ENCODE measurements at places on chromosomes 16 and 17.
A peak's percentile ranks its signal among the peaks of the same experiment; 100 is the strongest.

DNA sequence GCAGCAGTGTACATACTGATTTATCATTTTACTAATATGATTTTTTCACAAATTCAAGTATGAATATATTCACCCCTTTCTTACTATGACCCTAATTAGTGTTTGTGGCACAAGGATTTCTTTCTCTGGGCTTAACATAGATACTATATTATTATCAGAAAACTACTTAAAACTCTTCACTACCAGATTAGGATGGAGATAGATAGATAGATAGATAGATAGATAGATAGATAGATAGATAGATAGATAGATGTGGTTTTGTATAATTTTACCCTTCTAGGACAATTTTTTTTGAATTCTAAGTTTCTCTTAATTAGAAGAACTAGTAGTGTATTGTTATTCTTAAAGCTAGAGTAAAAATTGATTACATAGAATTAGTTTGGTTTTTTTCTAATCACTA, 49.6 kb downstream of the VMP1 start:
- no peak for DNase-seq

GRCh38 chr16:87585442-87586200, 16.7 kb upstream of the JPH3 start:
- DNase-seq: no peak

DNA sequence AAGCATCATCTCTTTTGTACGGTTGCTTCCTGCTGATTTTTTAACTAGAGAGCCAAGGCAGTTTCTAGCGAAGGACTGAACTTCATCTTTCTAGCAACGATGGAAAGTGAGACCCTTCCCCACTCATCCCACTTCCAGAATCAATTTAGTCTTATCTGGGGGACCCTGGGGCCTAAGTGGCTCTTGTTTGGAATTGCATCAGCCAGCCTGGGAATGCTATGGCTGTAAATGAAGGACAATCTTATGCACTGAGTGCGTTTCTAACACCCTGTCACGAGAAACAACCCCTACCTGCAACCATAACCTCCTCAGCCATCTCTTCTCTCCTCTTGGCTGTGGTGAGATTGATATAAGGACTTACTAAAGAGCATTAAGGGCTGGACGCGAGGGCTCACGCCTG, 64.8 kb downstream of the ERCC4 start:
- no peak for DNase-seq

- no peak for DNase-seq
Measured at GRCh38 chr17:63086483-63087185, 120.6 kb downstream of the TANC2 start.

DNA sequence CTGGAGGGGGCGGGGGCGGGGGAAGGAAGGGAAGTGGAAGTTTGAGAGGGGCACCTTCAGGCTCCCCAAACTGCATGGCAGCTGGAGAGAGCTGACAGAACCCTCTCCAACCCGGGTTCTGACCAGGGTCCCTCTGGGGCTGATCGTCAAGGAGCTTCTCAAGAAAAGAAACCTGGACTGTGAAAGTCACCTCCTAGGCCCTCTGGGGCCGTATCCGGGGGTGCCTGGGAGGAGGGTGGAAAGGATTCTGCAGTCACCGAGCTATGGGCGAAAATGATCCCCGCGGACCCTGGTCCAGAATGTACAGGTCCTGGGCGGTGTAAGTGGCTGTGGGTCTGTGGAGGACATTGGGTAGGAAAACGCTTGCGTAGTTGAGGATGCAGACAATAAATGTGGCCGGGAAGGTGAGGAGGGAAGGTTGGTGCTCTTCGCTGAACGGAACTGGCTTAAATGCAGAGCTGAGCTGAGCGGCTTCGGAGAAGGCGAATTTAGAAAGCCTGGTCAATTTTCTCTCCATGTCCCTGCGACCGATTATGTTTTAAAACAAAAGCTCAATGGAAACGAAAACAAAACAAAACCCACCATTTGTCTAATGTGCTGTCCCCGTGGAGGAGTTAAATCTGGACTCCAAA, 3.6 kb upstream of the LHX1 start:
- DNase-seq: no peak

DNA sequence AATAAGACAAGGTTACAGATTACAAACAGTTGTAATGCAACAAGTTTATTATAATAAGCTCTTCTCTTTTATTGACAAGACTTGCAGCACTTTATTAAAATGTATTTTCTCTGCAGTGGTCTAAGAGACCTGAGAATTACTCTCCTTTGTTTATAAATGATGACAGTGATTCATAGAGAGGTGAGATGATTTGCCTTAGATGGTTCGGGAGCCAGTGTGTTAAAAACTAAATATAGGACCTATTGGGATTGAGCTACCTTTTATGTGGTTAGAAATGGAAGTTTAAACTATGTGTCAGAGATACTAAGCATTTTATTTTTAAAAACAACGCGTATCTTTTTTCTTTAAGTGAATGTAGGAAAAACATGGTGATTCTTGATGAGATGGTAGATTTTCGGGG, 2.9 kb upstream of the KRTAP3-3 start:
- DNase-seq: no peak

GRCh38 chr16:4386951-4387565, 15.4 kb downstream of the VASN start:
- DNase-seq: no peak

DNA sequence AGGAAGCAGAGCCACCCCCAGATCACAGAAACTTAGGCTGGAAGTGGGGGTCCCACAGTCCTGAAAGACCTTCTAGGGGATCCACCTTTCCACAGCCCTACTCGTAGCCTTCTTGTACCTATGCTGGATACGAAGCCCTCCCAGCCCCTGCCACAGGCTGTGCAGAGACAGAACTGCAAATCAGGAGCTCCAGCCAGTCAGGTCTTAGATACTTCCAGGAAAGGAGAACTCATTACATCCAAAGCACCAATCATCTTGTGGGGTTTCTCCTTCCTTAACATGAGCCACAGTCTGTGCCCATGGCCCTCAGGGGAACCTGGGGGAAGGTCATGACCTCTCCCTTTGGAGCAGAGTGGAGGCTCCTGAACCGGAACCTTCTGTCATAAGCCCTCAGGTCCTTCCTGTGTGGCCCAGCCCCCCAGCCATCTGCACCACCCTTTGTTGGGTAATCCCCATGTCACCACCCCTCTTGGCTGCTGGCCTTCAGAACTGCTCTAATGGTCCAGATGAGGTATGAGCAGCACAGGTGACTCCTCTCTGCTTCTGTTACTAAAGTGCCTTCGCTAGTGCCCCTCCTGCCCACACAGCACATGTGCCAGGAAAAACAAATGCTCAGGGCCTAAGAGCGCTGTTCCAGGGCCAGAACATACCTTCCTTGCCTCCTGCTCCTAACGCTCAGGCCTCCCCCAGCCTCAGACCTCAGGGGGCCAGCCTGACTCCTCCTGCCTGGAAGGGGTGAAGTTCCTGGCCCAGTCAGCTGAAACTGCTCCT, 14.6 kb downstream of the SRCIN1 start:
- DNase-seq: no peak

- no peak for DNase-seq
Measured at GRCh38 chr17:65495122-65496055, 66.1 kb downstream of the AXIN2 start.

GRCh38 chr17:53032861-53033271, 789.9 kb upstream of the KIF2B start:
- DNase-seq: no peak

DNA sequence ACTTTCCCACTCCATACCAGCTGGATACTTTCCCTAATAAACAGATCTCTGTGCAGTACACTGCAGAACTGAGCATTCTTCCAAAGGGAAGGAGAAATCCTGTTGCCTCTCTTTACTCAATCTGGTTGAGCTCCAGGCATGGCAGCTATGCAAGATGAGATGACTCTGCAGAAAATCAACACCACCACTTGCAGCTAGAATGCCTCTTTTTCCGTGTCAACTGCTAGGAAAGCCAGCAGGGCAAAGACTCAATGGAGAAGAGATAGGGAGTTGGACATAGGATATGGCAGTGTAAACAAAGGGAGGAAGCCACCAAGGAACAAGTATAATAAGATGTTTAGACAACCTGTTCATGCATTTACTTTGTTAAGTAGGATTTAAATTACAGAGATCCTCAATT, 40.4 kb upstream of the CORO6 start:
- DNase-seq: no peak

DNA sequence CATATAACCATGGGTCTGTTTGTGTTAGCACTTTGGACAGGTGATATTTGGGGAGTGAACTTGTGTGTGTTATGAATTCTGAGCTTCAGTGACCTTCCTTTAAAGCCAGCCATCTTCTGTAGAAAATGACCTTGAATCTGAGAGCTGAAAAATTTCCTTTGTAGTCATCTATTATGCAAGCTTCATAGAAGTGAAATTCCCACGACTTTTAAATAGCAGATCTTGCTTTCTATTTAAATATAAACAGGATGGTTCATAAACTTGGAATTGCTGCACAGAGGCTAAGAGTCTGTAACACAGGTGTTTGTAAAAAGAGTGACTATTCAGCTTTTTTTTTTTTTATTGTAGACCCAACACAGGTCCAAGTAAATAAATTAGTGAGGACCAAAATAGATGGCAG, 85.5 kb downstream of the MARCHF10 start:
- DNase-seq: no peak

- DNase-seq: no peak
Measured at GRCh38 chr16:88578446-88579313, 8.5 kb downstream of the ZC3H18 start.

DNA sequence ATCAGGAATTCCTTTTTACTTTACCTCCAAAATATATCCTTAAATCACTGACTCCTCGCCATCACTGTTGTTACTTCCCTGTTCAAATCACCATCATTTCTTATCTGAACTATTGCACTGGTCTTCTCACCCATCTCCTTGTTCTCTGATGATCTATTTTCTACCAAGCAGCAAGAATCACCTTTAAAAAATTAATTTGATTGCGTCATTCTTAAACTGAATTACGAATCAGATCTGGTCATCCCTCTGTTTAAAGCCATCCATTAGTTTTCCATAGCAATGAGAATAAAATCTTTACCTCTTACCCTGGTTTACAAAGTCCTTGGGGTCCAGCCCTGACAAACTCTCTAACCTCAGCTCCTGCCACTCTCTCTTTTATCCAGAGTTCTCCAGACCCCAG, 14.6 kb downstream of the PCTP start:
- DNase-seq: no peak

DNA sequence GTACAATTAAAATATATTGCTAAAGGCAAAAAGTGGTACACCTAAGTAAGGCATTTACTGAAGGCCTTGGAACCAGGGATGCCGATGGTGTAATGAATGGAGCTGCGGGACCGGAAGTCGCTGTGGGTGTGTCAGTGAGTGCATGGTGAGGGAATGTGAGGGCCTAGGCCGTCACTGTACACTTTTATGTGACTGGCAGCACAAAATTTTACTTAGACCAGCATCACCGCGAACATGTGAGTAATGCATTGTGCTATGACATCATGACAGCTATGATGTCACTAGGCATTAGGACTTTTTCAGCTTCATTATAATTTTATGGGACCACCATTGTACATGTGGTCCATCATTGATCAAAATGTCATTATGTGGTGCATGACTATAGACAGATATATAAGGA, 14.7 kb downstream of the ALOX15B start:
- no peak for DNase-seq

- peak; percentile 67 for DNase-seq
Measured at GRCh38 chr16:89060207-89060794, 33.4 kb upstream of the ACSF3 start.

DNA sequence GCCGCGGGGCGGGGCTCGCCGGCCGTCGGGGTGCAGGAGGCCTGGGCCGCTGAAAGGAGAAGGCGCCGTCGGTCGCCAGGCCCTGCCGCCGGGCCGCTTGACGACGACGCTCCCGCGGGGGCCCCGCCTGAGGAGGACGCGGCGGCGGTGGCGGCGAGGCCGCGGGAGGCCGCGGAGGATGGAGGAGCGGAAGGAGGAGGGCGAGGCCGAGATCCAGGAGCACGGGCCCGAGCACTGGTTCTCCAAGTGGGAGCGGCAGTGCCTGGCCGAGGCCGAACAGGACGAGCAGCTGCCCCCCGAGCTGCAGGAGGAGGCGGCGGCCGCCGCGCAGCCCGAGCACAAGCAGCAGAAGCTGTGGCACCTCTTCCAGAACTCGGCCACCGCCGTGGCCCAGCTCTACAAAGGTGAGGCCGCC, 430 bp downstream of the HAPSTR1 start:
- DNase-seq: no peak

DNA sequence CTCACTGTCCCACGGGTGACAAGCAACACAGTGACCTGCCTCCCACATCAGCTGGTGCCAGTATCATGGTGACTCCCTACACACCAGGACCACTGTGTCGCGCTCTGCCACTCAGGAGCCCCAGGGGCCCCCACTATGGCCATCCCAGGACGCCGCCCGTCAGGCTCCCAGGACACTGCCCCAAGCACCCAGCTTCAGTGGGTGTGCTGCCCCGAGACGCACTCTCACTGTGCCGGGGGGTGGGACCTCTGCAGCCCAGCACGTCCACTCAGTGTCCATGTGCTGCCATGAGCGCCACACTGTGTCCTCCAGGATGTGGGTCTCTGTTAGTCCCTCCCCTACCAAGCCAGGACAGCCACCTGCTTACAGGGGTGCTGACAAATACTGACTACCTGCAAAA, 120.5 kb downstream of the ZNF778 start:
- DNase-seq: no peak

GRCh38 chr16:85321509-85322271, 209.4 kb upstream of the CIBAR2 start:
- DNase-seq: no peak

GRCh38 chr17:39972271-39972670, 8.3 kb upstream of the PSMD3 start:
- DNase-seq: no peak

DNA sequence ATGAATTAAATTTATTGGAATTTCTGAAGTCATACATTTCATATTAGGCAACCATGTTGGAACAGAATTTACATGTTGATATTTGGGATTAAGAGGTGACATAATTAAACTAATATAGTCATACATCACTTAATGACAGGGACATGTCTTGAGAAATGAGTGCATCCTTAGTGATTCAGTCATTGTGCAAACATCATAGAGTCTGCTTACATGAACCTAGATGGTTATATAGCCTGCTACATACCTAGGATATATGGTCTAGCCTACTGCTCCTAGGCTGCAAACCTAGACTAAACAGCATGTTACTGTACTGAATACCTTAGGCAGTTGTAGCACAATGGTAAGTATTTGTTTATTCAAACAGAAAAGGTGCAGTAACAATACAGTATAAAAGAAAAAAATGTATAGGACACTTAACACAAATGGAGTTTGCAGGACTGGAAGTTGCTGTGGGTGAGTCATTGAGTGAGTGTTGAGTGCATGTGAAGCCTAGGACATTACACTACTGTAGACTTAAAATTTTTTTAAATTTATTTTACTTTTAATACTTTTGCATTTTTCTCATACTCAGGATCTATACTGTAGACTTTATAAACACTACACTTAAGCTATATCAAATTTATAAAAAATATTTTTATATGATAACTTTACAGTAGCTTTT, 85.6 kb downstream of the OMG start:
- no peak for DNase-seq

- no peak for DNase-seq
Measured at GRCh38 chr17:28211811-28212210, 107.2 kb upstream of the TMEM97 start.

All from GM12864 (cell line).